NCI-H2081 (cell line): ENCODE measurements at places on chromosomes 3 and 15.
A peak's percentile ranks its signal among the peaks of the same experiment; 100 is the strongest.

- DNase-seq = no peak
Observed at GRCh38 chr3:170360466-170360865, 3.0 kb downstream of the SKIL start.

- DNase-seq = no peak
Observed at GRCh38 chr3:187288131-187288854, 3.2 kb downstream of the MASP1 start.

GRCh38 chr3:105502333-105502732 lies 135.6 kb downstream of the ALCAM start:
- peak; percentile 75 for DNase-seq

DNA sequence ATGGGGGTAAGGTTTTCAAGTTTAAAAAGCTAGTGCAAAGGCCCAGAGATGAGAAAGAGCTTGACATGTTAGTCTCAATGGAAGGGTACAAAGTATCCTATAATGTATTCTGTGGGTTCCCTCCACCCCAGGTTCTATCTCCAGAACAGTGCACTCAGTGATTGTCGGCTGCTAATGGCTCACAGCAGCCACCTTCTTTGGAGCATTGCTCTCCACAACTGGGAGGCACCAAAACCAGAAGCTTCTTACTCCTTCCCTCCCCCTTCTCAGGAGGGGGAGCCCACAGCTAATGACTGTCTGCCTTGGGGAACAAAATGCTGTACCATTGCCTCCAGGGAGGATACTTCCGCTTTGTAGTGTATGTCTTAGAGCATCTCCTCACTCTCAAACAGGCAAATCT lies 439.4 kb upstream of the RBMS3 start:
- DNase-seq = no peak

DNA sequence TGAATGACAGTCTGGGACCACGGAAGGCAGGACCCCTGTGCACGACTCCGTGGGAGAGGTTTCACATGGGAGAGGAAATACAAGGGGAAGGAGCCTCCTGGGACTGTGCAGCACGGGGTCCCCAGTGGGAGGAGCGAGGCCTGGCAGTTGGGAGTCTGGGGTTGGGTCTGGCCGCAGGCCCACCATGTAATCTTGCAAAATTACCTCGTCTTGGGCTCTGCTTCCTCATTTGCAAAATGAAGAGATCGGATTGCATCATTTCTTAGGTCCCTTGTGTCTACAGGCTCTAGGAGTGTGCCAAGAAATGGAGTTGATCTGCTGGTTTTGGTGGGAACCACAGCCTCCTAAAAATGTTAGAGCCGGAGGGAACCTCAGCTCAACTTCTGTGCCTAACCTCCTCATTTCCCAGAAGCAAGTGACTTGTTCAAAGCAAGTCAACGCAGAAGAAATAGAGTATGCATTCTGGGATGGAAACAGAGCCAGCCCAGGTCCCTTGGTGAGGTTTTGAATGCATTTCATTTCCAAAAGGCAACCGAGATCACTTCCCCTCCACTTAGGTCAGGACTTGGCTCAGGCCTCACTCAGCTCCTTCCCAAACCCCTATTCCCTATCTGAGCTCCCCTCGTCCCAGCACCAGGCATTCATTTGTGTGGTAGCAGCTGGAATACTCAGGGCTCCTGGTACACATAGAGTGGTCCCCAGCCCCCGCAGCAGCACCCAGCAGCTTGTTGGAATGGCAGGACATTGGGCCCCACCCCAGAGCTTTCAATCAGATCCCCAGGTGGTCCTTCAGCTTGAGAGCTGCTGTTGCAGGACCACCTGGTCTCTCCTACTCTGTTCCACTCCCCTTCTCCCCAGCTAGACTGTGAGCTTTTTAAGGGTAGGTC lies 267.7 kb downstream of the XXYLT1 start:
- no peak for DNase-seq

DNA sequence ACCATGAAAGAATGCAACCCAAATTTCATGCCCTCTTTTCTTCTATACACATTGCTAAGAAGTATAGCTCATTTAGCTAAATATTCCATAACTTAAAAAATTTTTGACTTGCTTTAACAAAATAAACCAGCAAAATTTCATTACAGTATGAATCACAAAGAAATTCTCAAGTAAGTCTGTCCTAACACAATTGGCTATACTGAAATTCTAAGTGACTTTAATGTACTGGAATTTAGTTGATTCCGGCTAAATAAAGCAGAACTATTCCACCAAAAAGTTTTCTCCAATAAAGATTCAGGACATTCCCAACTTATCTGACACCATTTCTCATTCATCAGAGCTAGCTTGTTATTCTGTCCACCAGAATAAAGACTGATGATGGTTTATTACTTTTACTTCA lies 23.8 kb downstream of the LRRFIP2 start:
- DNase-seq = no peak

GRCh38 chr15:25170113-25170731 lies 215.4 kb downstream of the SNRPN start:
- no peak for DNase-seq

DNA sequence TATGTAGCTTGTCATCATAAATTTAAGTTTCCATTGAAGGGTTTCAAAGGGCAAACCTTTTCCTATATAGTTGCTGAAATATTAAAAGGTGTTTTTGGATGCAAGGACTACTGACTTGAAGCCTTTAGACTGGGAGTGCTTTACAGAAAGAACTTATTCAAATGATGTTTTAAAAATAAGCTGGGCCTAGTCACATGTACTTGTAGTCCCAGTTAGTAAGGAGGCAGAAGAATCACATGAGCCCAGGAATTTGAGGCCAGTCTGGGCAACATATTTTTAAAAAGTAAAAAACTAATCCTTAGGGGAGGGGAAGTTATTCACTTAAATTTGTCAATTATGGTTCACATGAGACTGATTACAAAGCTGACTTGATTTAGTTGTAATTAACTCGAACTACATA lies 65.0 kb downstream of the SMARCC1 start:
- DNase-seq = no peak

DNA sequence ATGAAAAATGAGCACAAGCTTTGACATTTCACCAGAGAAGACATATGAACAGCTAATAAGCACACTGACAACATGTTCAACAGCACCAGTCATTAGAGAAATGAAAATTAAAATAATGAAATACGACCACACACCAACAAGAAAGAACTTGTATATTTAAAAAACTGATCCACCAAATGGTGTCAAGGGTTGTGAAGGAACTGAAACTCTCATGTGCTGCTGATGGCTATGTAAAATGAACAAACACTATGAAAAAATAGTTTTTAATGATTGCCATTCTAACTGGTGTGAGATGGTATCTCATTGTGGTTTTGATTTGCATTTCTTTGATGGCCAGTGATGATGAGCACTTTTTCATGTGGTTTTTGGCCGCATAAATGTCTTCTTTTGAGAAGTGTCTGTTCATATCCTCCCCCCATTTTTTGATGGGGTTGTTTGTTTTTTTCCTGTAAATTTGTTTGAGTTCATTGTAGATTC lies 193.8 kb downstream of the SCAPER start:
- no peak for DNase-seq

DNA sequence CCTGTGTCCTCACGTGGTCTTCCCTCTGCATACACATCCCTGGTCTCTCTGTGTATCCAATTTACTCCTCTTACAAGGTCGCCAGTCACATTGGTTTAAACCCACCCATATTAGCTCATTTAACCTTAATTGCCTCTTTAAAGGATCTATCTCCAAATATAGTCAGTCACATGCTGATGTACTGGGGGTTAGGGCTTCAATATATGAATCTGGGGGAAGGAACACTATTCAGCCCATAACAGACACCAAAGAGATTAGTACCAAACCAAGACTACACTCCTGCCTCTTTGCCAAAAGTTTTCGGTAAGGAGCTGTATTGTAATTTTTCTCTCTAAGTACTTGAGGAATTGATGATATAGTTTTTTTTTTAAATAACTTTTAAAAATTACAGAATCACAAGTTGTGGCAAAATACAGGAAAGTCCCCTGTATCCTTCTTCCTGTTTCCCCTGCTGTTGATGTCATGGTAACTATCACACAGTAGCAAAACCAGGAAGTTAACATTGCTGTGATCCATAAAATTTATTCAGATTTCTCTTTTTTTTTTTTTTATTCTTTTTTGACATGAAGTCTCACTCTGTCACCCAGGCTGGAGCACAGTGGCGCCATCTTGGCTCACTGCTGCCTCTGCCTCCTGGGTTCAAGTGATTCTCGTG lies 67.8 kb downstream of the SLCO3A1 start:
- DNase-seq = no peak

DNA sequence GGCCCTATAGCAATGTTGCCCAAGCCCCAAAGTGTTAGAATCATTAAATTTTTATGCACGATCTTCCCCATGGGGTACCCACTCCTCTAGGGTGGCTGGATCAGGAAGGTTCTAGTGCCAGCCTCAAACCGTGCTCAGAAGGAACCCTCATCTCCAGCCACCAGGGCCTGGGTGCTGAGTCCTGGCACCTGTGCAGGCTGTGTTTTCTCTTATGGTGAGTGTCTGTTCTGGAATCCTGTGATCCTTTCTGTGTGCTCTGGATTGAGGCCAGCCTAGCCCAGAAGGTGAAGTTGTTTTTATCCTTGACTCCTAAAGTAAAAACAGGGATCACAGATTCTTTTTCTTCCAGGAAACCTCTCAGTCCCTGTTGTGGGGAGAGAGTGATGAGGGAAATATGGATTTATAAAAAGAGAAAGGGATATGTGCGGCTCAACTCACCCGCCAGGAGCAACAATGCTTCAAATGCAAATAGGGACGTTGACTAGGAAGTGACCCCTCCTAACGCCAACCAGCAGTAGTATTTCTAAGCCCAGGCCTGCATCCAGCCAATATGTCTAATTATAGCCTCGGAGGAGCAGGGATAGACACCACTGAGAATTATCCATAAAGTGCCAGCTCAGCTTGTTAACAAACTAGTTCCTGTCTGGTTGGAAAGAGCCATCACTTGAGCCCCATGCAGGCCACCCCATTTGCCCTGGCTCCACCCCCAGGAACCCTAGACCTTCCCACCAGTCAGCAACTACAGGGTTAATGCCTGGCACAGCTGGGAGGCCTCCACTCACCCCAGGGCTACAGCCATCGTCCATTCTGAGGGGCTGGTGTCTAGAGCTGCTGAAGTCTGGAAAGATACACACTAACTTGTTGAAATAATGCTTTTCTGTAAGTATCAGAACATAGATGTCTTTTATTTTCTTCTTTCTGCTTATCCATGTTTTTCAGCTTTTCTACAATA lies 513.5 kb upstream of the PROK2 start:
- DNase-seq = no peak

DNA sequence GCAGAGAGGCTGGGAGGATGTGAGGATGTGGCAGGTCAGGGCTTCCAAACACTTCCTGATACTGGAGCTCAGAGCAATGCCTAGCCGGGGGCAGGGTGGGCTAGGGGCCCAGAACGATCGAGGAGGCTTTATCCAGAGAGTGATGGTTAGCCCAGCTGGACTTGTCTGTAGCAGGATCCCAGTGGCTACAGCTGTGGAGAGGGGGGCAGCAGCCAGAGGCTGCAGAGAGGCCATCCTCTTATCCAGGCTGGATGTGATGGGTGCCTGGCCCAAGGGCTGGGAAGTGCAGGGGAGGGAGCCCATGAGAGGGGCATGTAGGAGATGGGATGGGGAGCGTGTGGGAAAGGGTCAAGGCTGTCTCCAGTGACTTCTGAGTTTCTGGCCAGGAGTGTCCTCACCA lies 4.6 kb downstream of the PARP3 start:
- no peak for DNase-seq

GRCh38 chr3:88032245-88032644 lies 26.6 kb downstream of the CGGBP1 start:
- DNase-seq = no peak

DNA sequence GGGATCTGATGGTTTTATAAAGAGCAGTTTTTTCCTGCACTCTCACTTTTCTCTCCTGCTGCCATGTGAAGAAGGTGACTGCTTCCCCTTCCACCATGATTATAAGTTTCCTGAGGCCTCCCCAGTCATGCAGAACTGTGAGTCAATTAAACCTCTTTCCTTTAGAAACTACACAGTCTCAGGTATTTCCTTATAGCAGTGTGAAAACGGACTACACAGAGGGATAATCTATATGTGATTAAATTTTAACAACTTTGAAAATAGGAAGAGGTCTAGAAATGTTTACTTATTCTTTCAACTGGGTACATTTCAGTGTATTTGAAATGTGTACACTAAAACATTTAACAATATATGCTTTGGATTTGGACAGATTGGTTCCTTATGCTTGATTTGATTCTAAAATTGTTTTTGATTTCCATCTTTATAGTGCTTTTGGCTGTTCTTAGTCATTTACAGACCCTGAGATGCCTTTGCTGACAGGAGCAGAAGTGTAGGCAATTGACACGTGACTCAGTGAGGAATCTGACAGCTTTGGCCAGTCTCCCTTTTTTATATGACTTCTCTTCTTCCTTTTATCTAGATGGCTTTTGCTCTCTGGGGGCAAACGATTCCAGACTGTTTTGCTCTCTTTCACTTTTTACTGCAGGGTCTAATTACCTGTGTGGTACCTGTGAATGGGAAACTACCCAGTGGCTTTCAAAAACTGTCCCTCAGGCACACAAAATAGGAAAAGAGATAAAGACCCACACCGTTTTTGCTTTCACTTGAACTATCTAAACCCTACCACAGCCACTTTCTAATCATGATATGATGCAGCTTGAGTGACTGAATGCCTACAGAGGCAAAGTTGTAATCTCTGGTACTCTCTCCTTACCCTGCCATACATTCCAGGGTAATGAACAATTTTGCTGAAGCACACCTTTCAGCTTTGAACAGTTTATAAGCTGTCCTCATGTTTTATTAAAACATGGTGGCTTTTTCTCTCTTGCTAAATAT lies 422.6 kb downstream of the ROBO1 start:
- DNase-seq = no peak

GRCh38 chr3:157922614-157923013 lies 183.6 kb downstream of the SHOX2 start:
- no peak for DNase-seq

DNA sequence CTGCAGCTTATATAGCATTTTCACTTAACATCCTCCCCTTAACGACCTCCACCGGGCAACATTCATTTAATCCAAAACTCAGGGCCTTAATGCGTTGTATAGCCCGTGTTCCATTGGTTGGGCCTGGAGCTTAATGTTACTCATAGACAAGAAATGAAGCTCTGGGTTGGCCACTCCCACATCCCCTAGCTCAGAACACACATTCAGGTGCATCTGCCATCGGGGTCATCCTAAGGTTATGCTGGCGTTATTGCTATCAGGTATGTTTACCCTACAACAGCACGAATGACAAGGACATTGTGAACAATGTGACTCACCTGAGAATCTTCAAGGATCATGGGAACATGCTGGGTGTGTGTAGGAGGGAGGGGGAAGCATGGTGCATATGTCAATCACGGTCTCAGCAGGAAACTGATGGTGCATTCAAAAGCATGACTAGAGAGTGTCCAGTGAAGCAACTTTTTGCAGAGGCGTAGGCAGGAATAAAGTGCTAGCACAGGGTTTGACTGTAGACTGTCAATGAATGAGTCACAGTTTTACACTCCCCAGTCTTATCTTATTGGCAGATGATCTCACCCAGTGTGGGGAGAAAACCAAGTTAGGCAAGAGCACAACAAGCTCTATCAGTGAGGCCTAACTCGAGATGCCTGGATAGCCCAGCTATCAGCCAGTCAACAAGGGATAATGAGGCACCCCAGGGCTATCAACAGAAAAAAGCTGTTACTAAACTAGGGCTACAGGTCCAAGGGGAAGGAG lies 402.1 kb upstream of the MCTP2 start:
- DNase-seq = no peak

- DNase-seq = no peak
Observed at GRCh38 chr3:128262457-128262856, 109.2 kb downstream of the EEFSEC start.
